Natural killer cell (primary cell): ENCODE measurements at places on chromosomes 11 and 22.
A peak's percentile ranks its signal among the peaks of the same experiment; 100 is the strongest.

- no peaks in the 10 kb centered on the region for H3K27me3 ChIP-seq
- no peak overlapping the region for H3K4me3 ChIP-seq
- no peak overlapping the region for H3K27ac ChIP-seq
- no peaks in the 10 kb centered on the region for H3K4me1 ChIP-seq
Measured at GRCh38 chr11:19767627-19768151, 55.1 kb downstream of the NAV2 start.

DNA sequence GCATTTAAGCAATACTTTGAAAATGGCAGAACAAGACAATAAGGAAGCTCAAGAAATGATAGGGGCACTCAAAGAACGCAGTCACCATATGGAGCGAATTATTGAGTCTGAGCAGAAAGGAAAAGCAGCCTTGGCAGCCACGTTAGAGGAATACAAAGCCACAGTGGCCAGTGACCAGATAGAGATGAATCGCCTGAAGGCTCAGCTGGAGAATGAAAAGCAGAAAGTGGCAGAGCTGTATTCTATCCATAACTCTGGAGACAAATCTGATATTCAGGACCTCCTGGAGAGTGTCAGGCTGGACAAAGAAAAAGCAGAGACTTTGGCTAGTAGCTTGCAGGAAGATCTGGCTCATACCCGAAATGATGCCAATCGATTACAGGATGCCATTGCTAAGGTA lies 51.9 kb downstream of the SPECC1L start:
- no peaks in the 10 kb centered on the region for H3K4me1 ChIP-seq
- H3K27ac ChIP-seq = no peak overlapping the region
- no peaks in the 10 kb centered on the region for H3K27me3 ChIP-seq
- no peak overlapping the region for H3K4me3 ChIP-seq
- peaks cover 34% of the 10 kb centered on the region for H3K36me3 ChIP-seq

GRCh38 chr22:35892192-35892591 lies 136.4 kb downstream of the RBFOX2 start:
- no peaks in the 10 kb centered on the region for H3K27me3 ChIP-seq
- peaks cover 9% of the 10 kb centered on the region for H3K4me1 ChIP-seq
- H3K27ac ChIP-seq = no peak overlapping the region
- no peak for DNase-seq

DNA sequence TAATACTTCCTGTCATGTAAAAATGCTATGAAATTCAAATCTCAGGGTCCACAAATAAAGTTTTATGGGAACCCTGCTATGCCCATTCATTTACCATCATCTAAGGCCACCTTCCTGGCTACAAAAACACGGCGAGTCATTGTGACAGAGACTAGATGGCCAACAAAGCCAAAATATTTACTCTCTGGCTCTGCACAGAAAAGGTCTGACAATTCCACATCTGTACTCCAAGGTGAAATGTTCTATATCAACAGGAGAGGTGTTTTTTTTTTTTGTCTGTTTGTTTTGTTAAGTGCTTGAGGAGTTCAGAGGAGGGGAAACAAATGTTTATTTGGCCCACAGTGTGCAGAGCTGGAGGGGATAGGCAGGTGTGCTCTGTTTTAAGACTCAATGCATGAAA lies 18.6 kb upstream of the TMA7B start:
- H3K36me3 ChIP-seq = no peaks in the 10 kb centered on the region
- peaks cover 42% of the 10 kb centered on the region for H3K4me1 ChIP-seq

- H3K4me1 ChIP-seq = peaks cover 31% of the 10 kb centered on the region
- H3K27ac ChIP-seq = no peak overlapping the region
- H3K27me3 ChIP-seq = no peaks in the 10 kb centered on the region
- no peak for DNase-seq
Measured at GRCh38 chr22:29270475-29271271, 2.6 kb downstream of the EWSR1 start.

DNA sequence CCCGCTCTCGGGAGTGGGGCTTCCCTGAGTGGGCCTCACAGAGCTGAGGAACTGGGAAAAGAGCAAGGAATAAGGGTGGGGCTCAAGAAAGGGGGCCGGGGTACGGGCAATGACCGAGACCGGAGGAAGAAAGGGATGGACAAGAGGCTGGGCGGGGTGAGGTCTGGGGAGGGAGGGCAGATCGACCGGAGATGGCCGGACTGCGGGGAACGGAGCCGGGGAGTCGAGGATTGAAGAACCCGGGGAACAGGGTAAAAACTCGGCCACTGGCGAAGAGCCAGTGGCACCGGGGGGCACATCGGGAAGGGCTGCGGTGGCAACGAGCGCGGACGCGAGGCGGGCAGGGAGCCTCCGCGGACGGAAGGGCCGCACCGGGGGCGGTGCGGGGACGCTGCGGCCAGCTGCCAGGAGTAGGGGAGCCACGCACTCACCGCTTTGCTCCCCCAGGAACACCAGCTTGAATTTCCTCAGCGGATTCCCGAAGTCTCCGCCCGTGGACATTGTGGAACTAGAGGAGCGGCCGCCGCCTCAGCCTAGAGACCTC lies 667 bp downstream of the RAB6A start:
- H3K4me1 ChIP-seq = peaks cover 11% of the 10 kb centered on the region
- no peaks in the 10 kb centered on the region for H3K36me3 ChIP-seq
- peak overlapping the region; percentile 85 for H3K27ac ChIP-seq
- no peaks in the 10 kb centered on the region for H3K27me3 ChIP-seq

DNA sequence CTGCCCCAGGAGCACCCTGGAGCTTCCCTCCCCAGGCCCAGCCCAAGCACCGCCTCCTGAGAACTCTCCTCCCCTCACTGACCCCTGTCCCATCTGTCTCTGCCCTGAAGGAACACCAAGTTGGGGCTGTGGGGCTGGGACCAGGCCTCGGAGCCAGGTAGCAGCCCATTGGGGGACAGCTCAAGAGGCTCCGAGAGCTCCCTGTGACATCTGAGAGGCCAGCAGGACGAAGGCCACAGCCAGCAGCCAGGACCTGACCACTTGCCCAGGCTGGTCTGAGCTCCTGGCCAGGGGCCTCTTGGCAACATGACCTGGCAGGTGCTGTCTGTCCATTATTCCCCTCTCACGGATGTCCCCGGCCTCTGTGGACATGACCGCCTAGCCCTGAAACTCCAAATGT lies 33.7 kb downstream of the IGF2 start:
- H3K4me1 ChIP-seq = no peaks in the 10 kb centered on the region
- H3K36me3 ChIP-seq = no peaks in the 10 kb centered on the region
- no peak for DNase-seq

DNA sequence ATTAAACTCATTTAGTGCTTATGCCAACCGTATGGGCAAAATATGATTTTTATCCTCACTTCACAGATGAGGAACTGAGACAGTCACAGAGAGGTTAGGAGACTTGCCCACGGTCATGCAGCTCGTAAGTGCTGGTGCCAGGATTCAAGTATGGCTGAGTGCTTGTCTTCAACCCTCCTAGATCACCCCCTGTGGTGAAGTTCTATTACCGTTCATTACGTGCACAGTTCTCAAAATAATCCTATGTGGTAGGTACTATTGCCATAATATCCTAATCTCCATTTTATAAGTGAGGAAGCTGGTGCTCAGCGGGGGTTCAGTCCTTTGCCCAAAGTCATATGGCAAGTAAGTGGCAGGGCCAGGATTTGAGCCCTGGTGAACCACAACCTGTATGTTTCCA lies 1.5 kb downstream of the MIEF1 start:
- H3K27ac ChIP-seq = no peak overlapping the region
- H3K4me1 ChIP-seq = peaks cover 26% of the 10 kb centered on the region
- peaks cover 41% of the 10 kb centered on the region for H3K36me3 ChIP-seq
